Activated CD4-positive, alpha-beta T cell treated with anti-CD3 and anti-CD28 coated beads, Interleukin-2, amount 50 U/mL, for 48 hours (primary cell): ENCODE measurements at places on chromosomes 16 and 17.

GRCh38 chr17:81435652-81436293 is 40.5 kb downstream of the BAHCC1 start:
- no peak for DNase-seq

DNA sequence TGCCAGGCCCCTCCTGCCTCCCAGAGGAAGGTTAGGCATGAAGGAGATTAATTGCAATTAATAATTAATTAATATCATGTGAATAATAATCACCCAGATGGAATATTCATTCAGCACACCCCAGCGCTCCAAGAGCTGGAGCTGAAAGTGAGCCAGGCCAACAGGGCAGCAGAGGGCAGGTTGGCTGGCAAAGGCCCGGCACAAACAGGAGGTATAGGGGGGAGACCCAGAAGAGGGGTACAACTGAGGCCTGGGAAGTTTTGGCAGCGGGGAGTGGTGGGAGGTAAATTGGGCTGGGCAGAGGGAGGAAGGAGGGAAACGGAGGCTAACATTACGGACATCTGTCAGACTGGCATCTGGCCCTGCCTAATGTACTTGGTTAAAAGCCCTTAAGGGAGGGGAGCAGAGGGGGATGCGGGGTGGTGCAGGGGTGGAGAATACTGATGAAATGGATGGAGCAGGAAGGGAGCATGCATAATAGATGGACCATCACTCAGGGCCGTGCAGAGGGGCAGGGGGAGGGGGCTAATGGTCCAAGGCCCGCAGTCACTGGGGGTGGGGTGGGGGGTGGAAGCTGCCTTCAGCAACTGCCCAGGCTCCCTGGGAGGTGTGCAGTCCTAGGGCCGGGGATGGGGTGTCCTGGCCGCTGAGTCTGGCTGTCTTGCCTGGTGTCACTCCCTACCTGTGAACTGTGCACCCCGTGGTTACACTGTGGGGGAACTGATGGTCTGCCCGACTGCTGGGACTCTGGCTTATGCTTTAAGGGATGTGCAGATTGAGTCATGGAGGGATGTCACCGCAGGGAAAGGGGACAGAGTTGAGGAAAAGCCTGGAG is 1.9 kb downstream of the ADAM11 start:
- DNase-seq: no peak

GRCh38 chr17:31686495-31686894 is 172.5 kb downstream of the COPRS start:
- no peak for DNase-seq

DNA sequence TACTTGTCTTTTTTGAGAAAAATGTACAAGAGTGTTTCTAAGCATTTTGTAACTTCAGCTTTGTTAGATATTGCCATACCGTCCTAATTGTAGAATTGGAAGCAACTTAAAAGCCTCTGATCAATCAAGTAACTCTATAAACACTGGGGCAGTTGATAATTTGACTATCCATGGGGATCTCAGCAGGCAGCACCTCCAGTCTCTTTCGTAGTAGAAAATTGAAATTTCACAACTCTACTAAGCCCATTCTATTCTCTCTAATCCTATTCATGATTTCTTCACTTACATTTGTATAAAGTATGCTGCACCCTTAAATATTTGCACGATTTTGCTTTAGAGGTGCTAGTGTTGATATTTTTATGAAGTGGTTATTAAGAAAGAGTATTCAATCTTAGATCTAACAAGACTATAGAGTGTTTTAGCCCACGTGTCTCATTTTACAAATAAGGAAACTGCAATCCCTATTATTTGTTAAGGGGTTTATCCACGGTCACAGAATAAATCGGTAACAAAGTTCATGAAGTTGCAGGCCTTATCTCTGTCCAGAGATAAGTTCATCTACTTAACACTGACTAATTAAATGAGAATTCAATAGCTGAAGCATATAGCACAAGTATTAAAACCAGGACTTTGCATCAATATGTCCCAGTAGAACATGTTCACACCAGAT is 10.9 kb downstream of the ABCA6 start:
- no peak for DNase-seq

DNA sequence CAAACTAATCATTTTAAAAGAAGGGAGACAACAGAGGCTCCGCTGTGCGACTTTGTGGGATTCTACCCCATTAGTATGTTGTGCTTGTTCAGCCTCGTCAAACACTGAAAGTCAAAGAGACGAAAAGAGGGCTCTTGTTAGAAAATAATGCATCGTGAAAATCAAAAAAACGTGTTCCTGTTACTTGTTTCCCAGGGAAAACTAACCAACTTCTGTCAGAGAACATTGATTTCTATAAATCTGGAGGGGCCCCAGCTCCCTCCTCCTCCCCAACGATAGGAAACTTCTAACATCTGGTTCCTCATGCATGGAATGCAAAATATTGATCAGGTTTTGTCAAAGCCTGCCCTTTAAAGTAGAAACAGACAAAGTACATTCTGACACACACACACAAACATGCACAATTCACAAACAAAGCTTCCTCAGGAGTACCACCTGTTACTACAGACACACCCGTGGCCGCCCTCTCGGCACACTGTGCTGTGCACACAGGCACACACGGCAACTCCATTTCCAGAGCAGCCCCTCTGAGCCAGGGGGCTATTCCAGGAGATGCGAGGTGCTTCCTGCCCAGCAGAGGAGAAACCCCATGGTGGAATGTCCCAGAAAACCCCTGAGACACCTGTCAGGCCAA is 151.3 kb downstream of the ZFHX3 start:
- DNase-seq: no peak

- no peak for DNase-seq
These were observed 8.5 kb downstream of the ADGRG3 start for GRCh38 chr16:57676553-57677085.

- DNase-seq: no peak
These were observed 13.1 kb downstream of the SOCS3 start for GRCh38 chr17:78346605-78347250.

- DNase-seq: no peak
These were observed 177.4 kb downstream of the FTO start for GRCh38 chr16:53881371-53881770.

DNA sequence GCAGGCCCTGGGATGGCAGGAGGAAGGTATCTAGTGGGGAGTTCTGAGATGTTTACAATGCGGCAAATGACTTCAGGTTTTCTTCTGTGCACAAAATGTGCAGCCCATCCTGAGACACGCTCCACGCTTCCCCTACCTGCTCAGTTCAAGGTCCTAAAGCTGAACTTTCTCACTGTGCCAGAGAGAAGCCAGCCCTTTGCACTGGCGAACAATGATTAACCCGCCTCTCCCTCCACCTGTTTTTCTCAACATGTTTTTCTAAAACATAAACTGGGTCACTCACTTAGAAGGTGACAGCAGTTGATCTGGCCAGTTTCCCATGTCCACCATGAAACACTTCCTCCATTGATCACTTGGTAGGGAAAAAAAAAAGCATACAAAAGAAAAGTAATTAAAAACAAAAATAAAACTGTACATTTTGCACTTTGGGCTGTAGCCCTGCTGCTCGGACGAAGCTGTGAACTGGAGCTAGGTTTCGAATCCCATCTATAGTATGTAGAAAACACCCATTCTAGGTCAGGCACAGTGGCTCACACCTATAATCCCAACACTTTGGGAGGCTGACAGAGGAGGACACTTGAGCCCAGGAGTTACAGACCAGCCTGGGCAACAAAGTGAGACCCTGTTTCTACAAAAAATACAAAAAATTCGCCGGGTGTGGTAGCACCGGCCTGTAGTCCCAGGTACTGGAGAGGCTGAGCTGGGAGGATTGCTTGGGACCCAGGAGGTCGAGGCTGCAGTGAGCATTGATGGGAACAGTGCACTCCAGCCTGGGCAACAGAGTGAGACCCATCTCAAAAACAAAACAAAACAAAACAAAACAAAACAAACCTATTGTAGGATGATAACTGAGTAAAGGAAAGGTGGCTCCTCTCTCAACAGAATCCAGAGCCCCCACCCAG is 6.1 kb upstream of the G6PC1 start:
- DNase-seq: no peak

DNA sequence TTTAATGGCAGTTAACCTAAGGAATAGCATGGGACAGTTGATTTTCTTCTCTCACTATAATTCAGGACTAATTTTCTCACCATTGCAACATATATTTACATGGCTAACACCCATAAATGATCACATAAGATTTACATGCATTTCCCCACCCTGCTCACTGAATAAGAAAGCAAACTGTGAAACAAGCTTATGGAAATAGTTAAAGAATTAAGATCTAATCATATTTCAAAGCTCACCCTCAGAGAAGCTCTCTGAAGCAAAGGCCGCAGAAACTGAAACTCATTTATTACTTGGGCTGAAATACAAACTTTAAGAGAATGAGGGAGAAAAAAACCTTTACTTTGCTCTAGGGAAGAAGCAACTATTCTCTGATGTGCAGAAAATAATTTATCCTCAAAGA is 218.7 kb upstream of the AXIN2 start:
- DNase-seq: no peak

DNA sequence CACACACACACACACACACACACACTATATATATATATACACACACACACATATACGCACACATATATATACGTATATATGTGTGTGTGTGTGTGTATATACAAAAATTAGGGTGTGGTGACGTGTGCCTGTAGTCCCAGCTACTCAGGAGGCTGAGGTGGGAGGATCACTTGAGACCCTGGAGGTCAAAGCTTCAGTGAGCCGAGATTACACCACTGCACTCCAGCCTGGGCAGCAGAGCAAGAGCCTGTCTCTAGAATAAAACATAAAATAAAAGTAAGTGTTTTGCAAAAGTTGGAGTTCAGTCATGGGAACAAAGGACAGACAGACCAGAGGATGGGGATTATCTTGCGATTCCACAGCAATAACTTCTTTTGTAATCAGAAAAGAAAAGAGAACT is 10.8 kb downstream of the NUPR1 start:
- no peak for DNase-seq

- no peak for DNase-seq
These were observed 3.3 kb upstream of the NACA2 start for GRCh38 chr17:61594294-61594825.
